ENCODE measurements at places on chromosomes 12 and 14. TPM values are rescaled to one million over a fixed set of nuclear protein-coding genes. Genes with fewer than 3 reads are reported as not detected.

The BICDL1 gene
- total RNA-seq: 146 TPM

The PLEKHD1 gene
- total RNA-seq: 0.63 TPM

The CD69 gene
- total RNA-seq: 631 TPM

The SLC6A12 gene
- total RNA-seq: not detected

The TCL1B gene
- total RNA-seq: not detected

The SIX4 gene
- total RNA-seq: not detected

The MGAT4C gene
- total RNA-seq: not detected

The LGALS3 gene
- total RNA-seq: 11.7 TPM

The PZP gene
- total RNA-seq: not detected

The RAB15 gene
- total RNA-seq: 3.8 TPM

The SYT1 gene
- total RNA-seq: not detected

The HOXC10 gene
- total RNA-seq: not detected

The OR4K14 gene
- total RNA-seq: not detected

The MSRB3 gene
- total RNA-seq: 0.17 TPM

The SCNN1A gene
- total RNA-seq: 1.1 TPM

The KLRK1 gene
- 1.0 TPM for total RNA-seq

The ACOT4 gene
- 1.0 TPM for total RNA-seq

The SMCO2 gene
- not detected for total RNA-seq
